ENCODE measurements at places on chromosomes 3 and 15.

DNA sequence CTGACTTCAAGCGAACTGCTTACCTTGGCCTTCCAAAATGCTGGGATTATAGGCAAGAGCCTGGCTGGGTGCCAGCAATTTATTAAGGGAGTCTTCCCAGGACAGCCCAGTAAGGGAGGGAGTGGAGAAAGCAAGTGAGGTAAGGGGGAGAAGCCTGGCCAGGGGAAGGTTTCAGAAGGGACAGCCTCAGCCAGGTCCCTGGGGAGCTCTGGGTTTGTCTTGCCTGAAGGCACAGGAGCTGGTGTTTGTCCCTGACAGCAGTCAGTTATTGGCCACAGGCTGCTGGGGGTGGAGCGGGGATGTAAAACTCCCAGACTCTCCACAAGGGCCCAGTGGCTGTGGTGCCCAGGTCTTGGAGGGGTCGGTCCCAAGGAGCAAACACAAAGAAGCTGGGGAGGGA, 33.0 kb upstream of the CDCP1 start:
- no peak for DNase-seq

GRCh38 chr3:143720381-143720780, 127.9 kb downstream of the SLC9A9 start:
- peak; percentile 94 for DNase-seq

- DNase-seq = no peak
Observed at GRCh38 chr3:120879411-120879810, 28.6 kb upstream of the STXBP5L start.

GRCh38 chr3:124566701-124567100, 163.6 kb upstream of the UMPS start:
- no peak for DNase-seq

DNA sequence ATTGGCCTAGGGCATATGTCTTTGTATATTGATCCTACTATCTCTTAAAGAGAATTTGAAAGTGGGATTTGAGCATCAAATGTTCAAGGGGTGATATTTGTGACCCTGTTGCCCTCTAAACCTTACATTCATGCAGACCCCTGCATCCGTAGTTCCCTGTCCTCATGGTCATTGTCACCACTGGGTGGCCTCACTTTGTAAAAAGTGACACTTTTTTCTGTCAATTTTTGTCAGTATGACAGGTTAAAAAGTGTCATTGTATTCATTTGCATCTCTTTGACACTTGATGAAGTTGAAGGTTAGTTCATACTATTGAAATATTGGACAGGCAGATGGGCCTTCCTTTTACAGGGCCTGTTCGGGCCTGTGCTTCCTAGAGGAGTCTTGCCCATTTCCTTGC, 12.3 kb upstream of the KLF15 start:
- no peak for DNase-seq

- no peak for DNase-seq
Observed at GRCh38 chr3:104245981-104246380, 1120.7 kb upstream of the ALCAM start.

DNA sequence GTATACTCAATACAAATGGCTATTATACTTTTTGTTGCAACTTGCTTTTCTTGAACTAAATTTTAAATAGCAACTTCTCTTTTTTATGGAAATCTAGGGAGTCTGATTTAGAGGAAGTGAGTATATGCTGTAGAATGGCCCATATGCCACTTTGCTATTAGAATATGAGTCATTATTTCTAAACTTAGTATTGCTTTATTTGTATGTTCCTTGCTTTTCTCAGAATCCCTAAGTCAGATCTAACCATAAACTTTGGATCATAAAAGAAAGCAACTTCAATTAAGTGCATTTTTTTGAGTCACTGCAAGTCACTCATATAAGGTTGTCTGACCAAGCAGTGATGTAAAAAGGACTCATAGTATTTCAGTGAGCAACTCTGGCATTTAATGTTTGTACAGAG, 17.5 kb upstream of the SPTSSB start:
- DNase-seq = no peak

DNA sequence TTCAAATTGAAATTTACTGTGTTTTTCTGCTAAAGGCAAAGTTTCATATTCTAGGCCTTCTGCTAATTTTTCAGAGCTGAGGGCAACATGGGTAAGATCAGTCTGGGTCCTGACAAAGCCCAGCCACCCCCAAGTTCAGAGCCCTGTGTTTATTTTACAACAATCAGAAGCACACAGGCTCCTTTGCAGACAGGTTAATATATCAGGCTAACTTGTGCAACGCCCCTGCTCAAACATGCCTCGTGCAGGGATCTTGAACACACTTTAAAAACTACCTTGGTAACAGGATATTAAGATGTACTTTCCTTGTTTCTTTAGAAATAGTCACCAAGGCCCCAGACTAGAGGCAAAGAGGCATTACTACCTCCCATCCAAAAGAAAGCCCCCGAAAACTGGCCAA, 64.0 kb downstream of the POLR2M start:
- no peak for DNase-seq

- no peak for DNase-seq
Observed at GRCh38 chr3:116176974-116177555, 268.2 kb downstream of the LSAMP start.

DNA sequence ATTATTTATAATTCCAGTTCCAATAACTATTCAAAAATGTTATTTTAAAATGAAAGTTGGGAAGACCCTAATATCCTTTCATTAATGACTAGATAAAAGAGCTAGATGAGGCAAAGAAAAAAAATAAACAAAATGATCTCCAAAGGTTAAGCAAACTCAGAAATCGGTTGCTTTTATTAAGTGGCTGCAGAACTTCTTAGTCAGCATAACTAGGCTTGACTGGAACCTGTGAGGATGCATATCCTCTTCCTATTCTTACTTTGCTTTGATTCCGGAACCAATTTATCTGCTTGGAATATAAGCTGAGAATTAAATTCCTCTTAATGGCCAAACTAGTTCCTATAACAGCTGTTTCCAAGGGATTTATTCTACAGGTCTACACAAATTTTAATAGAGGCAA, 10.7 kb downstream of the GAP43 start:
- DNase-seq = no peak

- DNase-seq = no peak
Observed at GRCh38 chr3:1348547-1348946, 255.7 kb downstream of the CNTN6 start.

DNA sequence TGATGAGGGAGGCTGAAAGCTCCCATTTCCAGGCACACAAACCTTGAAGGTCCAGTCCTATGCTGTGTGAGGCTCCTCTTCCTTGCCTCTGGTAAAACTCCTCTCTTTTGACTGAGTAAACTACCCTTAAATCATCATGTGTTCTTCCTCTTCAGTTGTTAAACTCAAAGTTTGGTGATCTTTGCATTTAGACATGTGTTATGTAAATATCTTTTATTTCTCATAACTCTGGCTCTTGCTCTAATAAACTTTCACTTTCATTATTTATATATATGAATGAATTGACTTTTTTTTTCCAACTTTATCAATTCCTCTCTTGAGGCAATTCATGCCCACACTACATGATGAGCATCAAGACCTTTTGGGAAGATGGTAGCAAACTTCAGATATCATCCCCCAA, 26.6 kb downstream of the SUCNR1 start:
- no peak for DNase-seq

DNA sequence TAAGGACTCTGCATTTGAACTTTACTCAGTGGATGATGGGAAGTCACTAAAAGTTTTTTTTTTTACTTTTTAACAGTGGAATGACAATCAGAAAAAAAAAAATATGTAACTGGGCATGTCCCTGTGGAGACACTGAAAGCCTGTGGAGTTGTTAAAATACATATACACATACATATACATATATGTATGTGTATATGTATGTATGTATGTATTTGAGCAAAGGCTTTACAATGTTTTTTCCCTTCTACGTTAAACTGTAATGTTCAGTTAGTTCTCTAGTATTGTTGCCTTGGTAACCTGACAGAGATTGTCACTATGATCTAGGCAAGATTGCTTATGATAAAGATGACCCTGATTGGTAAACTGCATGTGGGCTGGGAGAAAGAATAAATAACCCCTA, 30.3 kb downstream of the NSUN3 start:
- no peak for DNase-seq

DNA sequence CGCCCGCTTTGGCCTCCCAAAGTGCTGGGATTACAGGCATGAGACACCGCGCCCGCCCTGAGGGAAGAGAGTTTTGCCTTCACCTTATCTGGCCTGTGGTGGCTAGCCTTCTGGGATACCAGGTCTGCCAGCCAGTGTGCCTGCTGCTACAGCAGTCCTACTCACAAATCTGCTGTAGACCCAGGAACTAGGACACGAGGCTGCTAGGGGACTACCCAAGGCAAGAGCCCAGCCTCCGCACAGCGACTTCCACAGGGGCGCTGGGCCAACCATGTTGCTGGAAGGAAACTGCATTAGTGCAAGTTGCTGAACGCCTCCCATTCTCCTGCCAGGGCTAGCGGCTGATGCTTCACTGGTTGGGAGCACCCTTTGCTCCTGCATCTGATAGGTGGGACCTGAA, 53.7 kb downstream of the DHX30 start:
- DNase-seq = no peak

GRCh38 chr15:27061739-27062138, 90.8 kb downstream of the GABRG3 start:
- DNase-seq = peak; percentile 92

DNA sequence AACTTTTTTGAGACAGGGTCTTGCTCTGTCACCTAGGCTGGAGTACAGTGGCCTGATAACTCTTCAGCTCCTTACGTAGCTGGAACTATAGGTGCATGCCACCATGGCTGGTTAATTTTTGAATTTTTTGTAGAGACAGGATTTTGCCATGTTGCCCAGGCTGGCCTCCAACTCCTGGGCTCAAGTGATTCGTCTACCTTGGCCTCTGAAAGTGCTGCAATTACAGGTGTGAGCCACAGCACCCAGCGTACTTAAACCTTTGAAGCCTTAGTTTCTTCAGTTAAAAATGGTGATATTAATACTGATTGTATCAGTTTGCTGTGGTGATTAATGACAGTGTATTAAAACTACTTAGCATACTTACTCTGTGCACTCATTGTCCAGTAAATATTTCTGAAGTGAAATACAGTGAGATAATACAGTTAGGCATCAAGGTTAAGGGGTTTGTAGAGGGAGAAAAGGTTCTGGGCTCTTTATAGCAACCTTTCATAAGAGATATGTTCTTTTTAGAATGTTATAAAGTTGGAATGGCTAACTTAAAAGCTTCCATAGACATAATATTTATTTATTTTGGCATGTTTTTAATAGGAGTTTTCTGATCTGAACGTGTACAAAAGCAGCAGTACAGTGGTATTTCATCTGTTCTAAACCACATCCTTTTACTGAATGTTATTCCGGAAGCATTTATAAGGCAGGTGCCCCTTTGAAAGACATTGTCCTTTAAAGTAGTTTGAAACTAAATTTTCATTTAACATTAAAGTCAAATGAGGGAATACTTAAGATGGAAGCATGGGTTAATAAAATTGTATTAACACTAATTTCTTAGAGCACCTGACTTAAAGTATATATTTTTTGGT, 23.6 kb downstream of the NCK1 start:
- no peak for DNase-seq

DNA sequence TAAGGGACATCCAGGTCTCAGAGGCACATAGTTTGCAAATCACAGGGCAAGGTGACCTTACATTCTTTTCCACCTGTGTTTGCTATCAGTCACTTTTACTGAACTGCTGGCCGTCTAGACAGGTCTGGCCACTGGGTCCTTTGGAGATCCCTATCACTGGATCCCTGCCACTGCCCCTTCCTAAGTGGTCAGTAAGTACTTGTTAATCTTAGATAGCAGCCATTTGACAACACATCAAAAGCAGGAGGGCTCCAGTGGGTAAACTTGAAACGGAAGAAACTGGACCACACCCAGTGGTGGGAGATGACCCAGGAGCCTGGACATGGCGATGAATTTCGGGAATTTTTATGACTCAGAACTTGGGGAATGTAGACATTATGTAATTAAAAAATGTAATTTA, 28.9 kb upstream of the RASGRP1 start:
- DNase-seq = no peak

- DNase-seq = no peak
Observed at GRCh38 chr15:100794008-100794407, 85.6 kb upstream of the ALDH1A3 start.

DNA sequence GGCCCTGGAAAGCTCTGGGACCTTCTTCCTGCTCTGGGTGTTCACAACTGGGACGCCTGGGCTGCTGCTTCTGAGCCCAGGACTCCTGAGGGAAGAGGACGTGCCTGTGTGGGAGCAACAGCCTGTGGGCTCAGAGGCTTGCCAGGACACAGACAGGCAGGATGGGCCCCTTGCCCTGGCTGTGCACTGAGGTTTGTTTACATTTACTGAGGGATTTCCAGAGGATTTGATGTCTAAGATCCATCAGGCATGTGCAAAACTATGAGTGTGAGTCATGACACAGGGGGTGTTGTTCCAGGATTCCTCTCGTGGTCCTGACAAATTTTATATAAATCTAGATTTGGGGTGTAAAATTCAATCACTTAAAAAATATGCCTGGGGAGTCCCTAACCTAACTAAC, 10.6 kb downstream of the CCR9 start:
- no peak for DNase-seq

GRCh38 chr3:17478673-17479072, 263.8 kb downstream of the TBC1D5 start:
- DNase-seq = no peak

GRCh38 chr3:50472958-50473357, 30.5 kb downstream of the CACNA2D2 start:
- no peak for DNase-seq

GRCh38 chr15:74233851-74234597, 2.1 kb upstream of the CCDC33 start:
- DNase-seq = no peak

GRCh38 chr15:58217460-58217859, 79.3 kb downstream of the AQP9 start:
- DNase-seq = no peak

- DNase-seq = no peak
Observed at GRCh38 chr3:47611576-47611975, 32.9 kb upstream of the CSPG5 start.

- no peak for DNase-seq
Observed at GRCh38 chr3:108292450-108292849, 3.9 kb upstream of the HHLA2 start.

- peak; percentile 19 for DNase-seq
Observed at GRCh38 chr3:112136959-112137693, 4.1 kb upstream of the GCSAM start.

DNA sequence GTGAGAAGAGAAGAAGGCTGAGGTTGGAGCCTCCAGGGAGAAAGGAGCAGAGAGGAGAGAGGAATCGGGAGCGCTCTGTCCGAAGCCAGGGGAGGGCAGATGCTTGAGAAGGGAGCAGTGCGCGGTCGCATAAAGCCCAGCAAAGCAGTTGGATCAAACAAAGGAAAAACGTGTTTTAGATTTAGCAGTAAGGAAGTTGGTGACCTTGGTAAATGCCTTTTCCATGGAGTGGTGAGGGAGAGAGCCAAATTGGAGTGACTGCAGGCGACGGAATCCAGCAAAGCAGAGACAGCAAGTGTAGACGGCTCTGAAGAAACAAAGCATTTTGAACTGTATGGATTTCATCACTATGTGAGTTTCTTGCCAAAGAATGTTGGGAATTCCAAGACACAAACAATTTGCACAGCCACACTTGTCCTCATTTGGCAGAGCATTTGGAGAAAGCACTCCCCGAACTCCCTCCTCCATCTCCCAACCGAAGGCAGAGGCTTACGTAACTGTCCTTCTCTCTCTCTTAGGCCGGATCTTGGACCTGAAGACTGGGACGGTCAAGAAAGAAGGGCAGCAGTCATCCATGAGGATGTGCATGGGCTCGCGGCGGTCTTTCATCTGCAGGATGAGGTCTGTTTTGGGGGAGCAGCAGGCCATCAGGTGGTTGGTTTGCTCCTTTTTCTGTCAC, 103.6 kb downstream of the ARNT2 start:
- DNase-seq = no peak
